Transverse colon (tissue), 4 donors: ENCODE measurements at places on chromosomes 13 and 19. TPM values are rescaled to one million over a fixed set of nuclear protein-coding genes. Genes with fewer than 3 reads are reported as not detected.

DNA sequence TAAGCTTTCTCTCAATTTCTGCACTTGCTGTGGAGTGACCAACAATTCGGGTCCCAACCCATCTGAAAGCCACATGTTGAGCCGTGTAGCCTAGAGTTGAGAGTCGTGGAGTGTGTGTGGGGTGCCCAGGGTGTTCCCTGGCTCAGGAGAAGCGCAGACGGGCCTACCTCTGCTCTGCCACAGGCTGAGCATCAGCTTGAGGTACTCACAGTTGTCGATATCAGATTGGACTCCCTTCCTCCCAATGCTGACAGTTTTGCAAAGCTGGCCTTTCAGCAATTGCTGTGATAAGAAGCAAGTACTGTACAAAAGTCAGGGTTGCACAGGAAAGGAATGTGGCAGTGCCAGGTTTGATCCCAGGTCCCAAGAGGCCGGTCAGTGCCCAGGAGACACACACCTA is 133.4 kb upstream of the SPACA7 start:
- DNase-seq: no peak
- H3K27me3 ChIP-seq: no peaks in the 10 kb centered on the region

NKPD1 gene
- 1.5 TPM for total RNA-seq

DNA sequence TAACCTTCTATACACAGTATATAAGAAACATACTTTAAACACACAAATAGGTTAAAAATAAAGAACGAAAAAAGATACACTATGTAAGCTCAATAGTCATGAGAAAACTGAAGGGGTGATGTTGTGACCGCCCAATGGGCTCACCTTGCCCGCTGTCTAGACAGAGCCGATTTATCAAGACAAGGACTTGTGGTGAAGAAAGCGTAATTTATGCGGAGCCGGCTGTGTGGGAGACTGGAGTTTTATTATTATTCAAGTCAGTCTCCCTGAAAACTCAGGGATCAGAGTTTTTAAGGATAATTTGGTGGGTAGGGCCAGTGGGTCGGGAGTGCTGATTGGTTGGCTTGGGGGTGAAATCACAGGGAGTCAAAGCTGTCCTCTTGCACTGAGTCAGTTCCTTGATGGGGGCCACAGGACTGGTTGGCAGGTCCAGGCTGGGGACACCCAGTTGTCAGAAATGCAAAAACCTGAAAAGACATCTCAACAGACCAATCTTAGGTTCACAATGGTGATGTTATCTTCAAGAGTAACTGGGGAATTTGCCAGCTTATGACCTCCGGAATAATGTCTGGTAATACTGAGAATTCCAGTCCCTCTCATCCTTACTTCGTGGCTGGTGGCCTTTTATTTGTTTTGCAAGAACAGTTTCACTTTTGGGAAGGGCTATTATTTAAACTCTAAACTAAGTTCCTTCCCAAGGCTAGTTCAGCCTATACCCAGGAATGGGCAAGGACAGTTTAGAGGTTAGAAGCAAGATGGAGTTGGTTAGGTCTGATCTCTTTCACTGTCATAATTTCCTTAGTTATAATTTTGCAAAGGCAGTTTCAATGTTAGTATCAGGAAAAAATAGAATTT is 96.6 kb downstream of the UBL3 start:
- H3K4me1 ChIP-seq: no peaks in the 10 kb centered on the region
- H3K4me3 ChIP-seq: no peak overlapping the region
- no peak for DNase-seq
- no peak overlapping the region for H3K27ac ChIP-seq
- no peaks in the 10 kb centered on the region for H3K36me3 ChIP-seq

DNA sequence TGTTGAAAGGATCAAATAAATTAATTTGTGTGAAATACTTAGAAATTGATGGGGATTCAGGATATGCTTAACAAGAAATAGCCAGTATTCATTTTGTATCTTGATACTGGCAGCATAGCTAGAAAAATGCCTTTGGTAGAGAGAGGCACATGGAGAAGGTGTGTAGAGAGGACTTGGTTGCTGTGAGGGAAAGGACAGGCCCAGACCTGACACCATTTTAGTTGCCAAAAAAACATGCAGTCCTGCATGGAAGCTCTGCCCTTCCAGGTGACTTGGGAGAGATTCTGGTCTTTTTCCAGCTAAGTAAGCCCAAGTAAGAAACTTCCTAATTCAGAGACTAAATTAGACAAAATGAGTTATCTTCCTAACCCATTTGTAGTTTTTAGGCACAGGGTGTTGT is 335.0 kb downstream of the RFC3 start:
- no peak overlapping the region for H3K27ac ChIP-seq
- H3K4me1 ChIP-seq: no peaks in the 10 kb centered on the region
- H3K4me3 ChIP-seq: no peak overlapping the region
- H3K36me3 ChIP-seq: no peaks in the 10 kb centered on the region
- no peaks in the 10 kb centered on the region for H3K27me3 ChIP-seq

FLT3 gene
- 0.95 TPM for total RNA-seq

GRCh38 chr19:9674663-9675357 is at the start of gene ZNF562:
Gene ZNF562 (minus strand): TSS chr19:9675100. CDS start chr19:9660744, 14,356 bp downstream.
- peak within 1 kb of the TSS; percentile 94 for H3K4me3 ChIP-seq
- no peaks in the 10 kb centered on the region for H3K36me3 ChIP-seq
- no peaks in the 10 kb centered on the region for H3K27me3 ChIP-seq
- H3K4me1 ChIP-seq: peaks cover 15% of the 10 kb centered on the region
- H3K27ac ChIP-seq: peak within 1 kb of the TSS; percentile 93
- peak; percentile 92 for DNase-seq

GRCh38 chr13:99572131-99572530 is 70.9 kb downstream of the TM9SF2 start:
- peaks cover 3% of the 10 kb centered on the region for H3K27me3 ChIP-seq
- DNase-seq: no peak
- no peak overlapping the region for H3K27ac ChIP-seq

GRCh38 chr13:35851356-35851755 is 279.8 kb downstream of the DCLK1 start:
- H3K4me1 ChIP-seq: no peaks in the 10 kb centered on the region
- no peak overlapping the region for H3K4me3 ChIP-seq
- no peak overlapping the region for H3K27ac ChIP-seq
- no peak for DNase-seq
- H3K36me3 ChIP-seq: no peaks in the 10 kb centered on the region
- H3K27me3 ChIP-seq: no peaks in the 10 kb centered on the region

RAB3A gene
- total RNA-seq: 8.6 TPM

DNA sequence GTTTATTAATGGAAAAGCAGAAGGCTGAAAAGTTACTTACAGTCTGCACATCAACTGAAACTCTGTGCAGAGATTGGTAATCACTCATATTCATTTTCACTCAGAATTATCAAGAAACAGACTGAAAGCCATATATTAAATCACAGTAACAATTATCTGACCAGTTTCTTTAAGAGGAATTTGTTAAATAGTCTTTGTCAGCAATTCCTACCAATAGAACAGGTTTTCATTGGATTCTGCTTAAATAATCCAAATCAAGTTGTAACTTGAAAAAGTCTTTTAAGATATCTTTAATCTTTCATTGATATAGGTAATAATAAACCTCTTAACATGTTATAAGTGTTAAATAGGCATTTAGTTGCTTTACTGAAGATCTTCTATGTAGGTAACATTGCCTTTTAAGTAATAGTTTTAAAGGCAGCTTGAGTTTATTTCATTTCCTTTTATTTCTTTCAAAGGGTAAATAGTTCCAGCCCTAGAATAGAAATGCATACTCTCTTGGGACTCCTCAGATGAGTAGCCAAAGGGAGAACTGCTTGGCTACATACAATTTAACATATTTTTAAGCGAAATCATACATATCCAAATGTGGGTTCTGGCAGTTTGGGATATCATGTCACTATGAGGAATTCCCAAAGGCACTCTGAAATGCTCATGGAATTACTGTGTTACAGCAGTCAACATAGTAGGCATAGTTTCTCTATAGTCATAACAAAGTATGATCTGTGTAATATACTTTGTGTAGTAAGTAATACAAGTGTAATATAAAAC is 326.0 kb upstream of the SPRY2 start:
- no peaks in the 10 kb centered on the region for H3K27me3 ChIP-seq
- DNase-seq: no peak
- H3K4me3 ChIP-seq: no peak overlapping the region
- H3K36me3 ChIP-seq: no peaks in the 10 kb centered on the region
- no peaks in the 10 kb centered on the region for H3K4me1 ChIP-seq
- no peak overlapping the region for H3K27ac ChIP-seq

GRCh38 chr13:107209824-107210722 is 642.1 kb upstream of the ARGLU1 start:
- H3K4me3 ChIP-seq: peak overlapping the region; percentile 5
- H3K4me1 ChIP-seq: no peaks in the 10 kb centered on the region

OLFM4 gene
- total RNA-seq: 61.0 TPM

EPS8L1 gene
- total RNA-seq: 28.7 TPM

DNA sequence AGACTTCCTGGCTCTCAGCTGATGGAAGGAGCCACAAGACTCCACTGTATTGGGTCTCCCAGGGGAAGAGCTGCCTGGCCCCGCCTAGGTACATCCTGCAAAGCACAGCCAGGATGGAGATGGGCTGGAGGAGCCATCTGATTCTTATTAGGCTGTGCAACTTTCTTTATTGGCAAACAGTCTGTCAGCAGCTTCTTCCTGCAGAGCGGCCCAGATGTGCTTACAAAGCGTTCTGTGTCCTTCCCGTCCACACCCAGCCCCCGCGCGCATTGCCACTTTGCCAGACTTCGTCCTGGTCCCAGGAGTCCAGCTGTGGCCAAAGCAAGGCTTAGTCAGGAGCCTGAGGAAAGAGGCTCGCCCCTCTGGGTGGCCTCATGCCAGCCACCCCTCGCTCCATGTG is 409.3 kb downstream of the ZNF536 start:
- no peaks in the 10 kb centered on the region for H3K36me3 ChIP-seq
- H3K27me3 ChIP-seq: no peaks in the 10 kb centered on the region
- H3K4me3 ChIP-seq: no peak overlapping the region

- no peak overlapping the region for H3K27ac ChIP-seq
- H3K4me1 ChIP-seq: peaks cover 11% of the 10 kb centered on the region
- no peak for DNase-seq
- no peaks in the 10 kb centered on the region for H3K36me3 ChIP-seq
- H3K27me3 ChIP-seq: peaks cover 92% of the 10 kb centered on the region
Observed at GRCh38 chr19:2309734-2310362, 1.9 kb upstream of the LINGO3 start.

DNA sequence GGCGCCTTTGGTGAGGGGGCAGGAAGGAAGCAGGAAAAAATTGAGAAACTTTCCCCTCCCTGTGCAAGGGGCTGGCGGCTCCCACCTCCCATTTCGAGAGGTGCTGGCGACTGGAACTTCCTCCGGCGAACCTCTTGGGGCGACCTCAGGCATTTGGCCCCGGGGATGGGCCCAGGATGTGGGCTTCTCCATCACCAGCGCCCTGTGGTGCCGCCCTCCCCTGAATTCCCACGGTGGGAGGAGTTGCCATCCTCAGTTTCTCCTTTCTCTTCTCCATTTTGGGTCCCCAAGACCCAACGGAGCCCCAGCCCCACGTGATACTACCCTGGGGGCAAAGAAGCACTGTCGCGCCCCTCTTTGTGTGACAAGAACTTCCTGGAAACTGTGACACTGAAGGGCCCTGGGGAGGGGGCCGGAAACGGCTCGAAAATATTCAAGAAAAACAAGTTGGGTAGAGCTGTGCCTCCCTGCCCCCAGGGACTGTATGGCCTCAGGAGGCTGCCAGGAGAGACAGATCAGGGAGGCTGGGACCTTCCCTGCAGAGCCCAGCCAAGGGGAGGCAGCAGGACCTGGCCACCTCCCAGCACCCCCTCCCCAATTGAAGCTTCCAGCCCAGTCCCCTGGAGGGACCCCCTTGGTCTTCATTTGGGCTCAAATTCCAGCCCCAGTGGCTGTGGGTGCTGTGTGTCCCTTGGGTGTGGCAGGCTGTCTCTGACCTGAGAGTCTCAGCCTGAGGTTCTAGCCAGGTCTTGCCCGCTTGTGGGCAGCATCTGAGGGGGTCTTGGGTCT is 16.2 kb upstream of the AP1M2 start:
- H3K4me3 ChIP-seq: peak overlapping the region; percentile 78
- H3K27ac ChIP-seq: peak overlapping the region; percentile 88

- H3K4me3 ChIP-seq: no peak overlapping the region
- DNase-seq: no peak
- no peaks in the 10 kb centered on the region for H3K27me3 ChIP-seq
Observed at GRCh38 chr13:58594747-58595600, 963.4 kb downstream of the PCDH17 start.

ZNF135 gene
- total RNA-seq: 1.9 TPM

TMEM221 gene
- total RNA-seq: not detected

GRCh38 chr19:2043251-2043641 is 7.8 kb downstream of the MKNK2 start:
- DNase-seq: no peak
- no peaks in the 10 kb centered on the region for H3K27me3 ChIP-seq
- H3K4me3 ChIP-seq: no peak overlapping the region
- H3K36me3 ChIP-seq: peaks cover 41% of the 10 kb centered on the region

TEX101 gene
- not detected for total RNA-seq
